CD4-positive, alpha-beta T cell treated with Interleukin-6 for 4 hours (primary cell): ENCODE measurements at places on chromosomes 11 and 22.

GRCh38 chr11:99960536-99960935, 726.6 kb upstream of the ARHGAP42 start:
- DNase-seq, result no peak

- DNase-seq, result no peak
These were observed 9.7 kb downstream of the TMEM45B start for GRCh38 chr11:129825380-129825779.

DNA sequence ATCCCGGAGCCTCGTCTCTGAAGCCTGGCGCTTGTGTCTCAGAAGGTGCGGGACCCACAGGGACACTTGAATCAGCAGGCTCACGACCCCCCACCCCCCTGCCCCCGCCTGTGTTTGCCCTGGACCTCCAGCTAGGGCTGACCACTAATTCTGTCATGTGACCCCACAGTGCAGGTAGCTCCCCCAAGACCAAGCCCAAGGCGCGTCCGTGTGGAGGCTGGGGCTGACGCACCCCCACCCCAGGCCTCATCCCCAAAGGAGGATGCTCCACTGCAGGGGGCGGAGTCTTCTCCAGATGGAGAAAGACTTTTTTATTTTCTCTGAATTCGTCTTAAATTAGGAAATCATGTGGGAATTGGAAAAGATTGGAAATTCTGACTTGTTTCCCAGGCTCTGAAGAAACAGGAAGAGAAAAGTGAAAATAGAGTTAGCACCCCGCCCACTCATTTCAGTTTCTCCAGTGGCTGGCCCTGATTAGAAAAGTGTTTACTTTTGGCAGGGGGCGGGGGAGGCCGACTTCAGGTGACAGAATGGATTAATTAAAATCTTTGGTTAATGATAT, 1.0 kb upstream of the RELA start:
- DNase-seq, result peak; percentile 60

GRCh38 chr11:45259592-45259991, 26.5 kb downstream of the SYT13 start:
- no peak for DNase-seq
